Stimulated activated CD4-positive, alpha-beta T cell treated with anti-CD3 and anti-CD28 coated beads, TNF-alpha, amount 100 ng/mL, for 48 hours (primary cell): ENCODE measurements at places on chromosomes 2 and 18.

DNA sequence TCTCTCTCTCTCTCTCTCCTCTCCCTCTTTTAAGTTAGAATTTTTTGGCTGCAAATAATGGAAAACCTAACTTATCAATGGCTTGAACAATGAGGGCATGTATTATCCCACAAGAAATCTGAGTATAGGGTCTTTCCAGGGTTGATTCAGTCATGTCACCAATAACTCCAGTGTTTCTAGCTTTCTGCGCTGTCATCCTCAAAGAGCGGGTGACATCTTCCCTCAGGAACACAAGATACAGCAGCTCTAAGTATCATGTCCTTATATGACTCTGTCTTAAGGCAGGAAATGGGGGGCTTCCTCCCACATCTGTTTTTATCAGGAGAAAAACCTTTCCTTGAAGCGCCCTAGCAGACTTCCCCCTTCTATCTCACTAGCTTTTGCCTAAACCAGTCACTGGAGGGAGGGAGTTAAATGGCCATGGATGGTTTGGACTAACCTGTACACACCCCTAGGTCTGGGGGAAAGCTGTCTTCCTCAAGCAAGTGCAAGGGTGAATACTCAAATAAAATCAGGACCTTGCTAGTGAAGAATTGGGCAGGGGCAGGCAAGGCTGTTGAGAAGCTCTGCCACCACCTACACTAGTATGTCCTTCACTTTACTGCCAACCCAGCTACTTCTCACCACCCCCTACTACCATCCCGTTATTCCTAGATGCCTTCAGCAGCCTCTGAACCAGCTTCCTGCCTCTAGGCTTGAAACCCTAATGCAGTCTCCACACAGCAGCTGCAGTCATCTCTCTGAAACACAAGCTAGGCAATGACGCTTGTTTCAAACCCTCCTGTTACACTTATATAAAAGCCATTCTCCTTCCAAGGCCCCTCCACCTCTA is 7.5 kb upstream of the TUBA4A start:
- DNase-seq, result no peak

- DNase-seq, result no peak
Observed at GRCh38 chr2:121257480-121257840, 27.5 kb downstream of the TFCP2L1 start.

DNA sequence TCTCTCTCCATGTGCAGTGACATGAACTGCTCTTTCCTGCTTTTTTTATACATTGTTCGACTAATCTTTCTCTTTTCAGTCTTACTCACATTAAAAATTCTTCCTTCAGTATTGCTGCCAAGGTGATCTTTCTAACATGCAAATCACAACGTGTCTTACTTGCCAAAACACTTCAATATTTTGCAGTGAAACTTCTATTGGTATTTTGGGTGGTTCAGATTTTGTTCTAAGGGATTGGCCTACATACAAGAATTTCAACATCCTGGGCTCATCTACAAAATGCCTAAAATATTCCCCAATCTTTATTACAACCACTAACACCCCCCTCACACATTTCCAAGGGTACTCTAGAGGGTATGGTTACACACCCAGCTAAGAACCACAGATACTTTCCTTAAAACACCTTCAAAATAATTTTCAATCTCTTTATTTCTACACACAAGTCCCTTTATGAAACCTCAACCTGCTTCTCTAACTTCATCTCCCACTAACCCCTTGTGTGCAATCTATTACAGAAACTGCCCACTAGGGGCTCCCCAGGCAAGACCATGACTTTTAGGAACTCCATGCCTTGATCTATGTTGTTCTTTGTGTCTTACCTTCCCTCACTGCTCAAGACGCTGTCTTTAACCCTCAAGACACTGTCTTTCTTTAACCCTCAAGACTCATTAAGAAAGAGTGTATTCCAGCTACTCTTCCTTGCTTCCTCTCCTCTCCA is 50.9 kb downstream of the COL3A1 start:
- DNase-seq, result no peak

DNA sequence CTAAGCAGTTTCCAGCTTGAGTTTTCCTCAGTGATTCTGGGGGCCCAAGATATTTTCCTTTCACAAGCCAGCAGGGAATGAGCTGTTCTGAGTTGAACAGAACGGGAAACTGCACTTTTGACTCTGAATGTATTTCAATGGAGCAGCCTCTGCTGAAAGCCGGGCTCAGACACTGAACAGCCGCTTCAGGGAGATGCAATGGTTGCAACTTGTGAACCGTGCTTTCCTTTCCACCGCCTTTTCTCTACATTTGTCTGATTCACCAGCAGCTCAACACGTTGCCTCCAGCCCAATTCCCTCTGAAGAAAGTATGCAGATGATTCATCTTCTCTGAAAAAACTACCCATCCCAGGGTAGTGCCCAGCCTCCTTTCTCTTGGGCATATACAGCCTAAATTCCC is 119.3 kb upstream of the PKDCC start:
- DNase-seq, result no peak

GRCh38 chr2:216676630-216677029 is 18.7 kb downstream of the IGFBP5 start:
- DNase-seq, result no peak

DNA sequence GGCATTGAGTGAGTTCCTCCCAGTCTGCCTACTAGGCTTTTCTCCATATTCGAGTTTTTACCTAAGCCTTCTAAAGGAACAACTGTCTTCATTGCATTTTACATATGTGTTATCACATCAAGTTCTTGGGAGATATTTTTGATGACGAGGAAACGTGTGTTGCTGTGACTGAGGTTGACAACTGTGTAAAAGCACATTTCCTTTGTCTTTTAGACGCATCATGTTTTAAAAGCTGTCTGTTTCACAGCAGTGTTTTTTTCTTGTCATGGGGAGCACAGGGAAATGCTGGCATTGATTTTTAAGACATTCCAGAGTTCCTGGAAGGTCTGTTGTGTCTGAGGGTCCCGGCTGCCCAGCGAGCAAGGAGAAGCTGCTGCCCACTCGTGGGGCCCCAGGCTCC is 381.8 kb downstream of the DCDC2C start:
- DNase-seq, result no peak

- peak; percentile 36 for DNase-seq
Observed at GRCh38 chr2:85750587-85751575, 2.9 kb upstream of the ATOH8 start.

DNA sequence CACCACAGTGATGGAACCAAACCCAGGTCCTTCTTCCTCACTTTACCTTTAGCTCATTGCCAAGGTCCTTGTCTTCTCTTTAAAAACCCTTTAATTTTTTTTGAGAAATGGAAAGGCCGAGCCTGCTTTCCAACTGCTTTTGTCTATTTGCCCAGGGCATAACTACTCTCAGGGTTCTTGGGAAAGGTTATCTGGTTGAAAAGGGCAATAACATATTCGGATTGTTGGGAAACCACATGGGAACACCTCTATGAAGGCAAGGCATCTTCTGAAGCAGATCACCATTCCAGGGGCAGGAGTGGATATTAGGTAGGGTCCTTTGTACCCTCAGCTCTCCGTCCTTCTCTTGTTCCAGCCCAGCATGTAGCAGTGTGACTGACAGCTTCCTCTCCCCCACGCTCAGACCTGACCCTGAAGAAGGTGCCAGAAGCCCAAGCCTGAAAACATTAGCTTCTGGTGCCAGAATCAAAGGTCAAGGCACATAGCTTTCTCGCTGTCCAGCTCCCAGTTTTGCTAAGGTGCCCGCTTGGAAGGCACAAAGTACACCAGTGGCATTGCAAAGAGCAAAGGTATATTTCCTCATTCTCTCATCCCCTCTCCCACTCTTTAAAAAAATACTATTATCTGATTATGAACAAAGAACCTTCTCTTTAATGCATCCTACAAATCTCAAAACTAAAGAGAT is 123.2 kb upstream of the LINC00305 start:
- DNase-seq, result no peak

DNA sequence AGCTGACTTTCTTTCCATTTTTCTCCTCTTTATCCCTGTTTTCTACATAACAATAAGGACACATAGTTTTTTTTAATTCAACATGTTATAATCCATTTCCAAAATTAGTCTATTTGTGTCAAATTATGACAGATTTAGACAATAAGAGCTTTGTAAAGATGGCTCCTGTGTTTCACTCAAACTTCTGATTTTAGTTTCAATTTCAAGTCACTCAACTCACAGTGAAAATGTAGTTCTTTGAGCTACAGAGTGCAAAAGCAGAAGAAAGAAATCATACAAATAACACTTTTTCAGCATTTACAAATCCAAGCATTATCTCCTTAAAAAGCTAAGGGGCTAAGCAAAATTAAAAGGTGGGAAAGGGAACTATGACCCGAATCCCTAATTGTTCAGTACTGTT is 340.7 kb upstream of the TRIB2 start:
- DNase-seq, result no peak

GRCh38 chr2:43326101-43326825 is 99.9 kb upstream of the ZFP36L2 start:
- no peak for DNase-seq

DNA sequence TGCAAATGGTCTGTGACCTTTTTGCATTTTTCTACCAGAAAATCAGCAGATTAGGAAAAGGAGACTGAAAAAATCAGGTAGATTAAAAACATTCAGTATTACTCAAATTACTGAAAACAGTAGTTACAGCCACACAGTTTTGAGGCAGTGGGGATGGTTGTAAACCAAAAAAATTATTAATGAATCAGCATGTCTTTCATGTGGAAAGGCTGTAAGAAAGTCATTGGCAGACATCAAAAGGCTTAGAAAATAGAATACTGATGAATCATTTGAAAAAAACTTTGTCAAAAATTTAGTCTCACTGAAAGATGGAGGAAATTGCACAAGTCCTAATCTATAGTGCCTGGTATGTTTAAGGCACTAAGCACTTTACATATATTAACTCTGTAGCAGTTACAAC is 133.9 kb upstream of the GCFC2 start:
- DNase-seq, result no peak

DNA sequence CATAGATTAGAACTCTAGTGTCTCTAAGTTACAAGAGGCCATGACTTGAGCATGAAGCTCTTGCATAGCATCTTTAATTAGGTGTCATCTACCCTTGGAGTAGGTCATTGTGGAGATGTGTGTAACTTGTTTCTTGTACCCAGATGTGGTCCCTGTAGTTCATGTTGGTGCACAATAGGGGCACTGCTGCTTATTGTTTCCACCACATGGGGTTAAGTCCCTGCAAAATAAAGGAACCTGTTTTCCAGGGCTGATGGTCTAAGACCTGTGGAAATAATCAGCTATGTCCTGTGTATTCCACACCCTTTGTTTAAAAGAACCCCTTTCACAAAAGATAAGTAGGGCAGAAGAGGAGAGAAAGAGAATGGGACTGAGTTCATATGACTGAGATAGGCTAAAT is 28.6 kb downstream of the ASXL3 start:
- DNase-seq, result no peak

DNA sequence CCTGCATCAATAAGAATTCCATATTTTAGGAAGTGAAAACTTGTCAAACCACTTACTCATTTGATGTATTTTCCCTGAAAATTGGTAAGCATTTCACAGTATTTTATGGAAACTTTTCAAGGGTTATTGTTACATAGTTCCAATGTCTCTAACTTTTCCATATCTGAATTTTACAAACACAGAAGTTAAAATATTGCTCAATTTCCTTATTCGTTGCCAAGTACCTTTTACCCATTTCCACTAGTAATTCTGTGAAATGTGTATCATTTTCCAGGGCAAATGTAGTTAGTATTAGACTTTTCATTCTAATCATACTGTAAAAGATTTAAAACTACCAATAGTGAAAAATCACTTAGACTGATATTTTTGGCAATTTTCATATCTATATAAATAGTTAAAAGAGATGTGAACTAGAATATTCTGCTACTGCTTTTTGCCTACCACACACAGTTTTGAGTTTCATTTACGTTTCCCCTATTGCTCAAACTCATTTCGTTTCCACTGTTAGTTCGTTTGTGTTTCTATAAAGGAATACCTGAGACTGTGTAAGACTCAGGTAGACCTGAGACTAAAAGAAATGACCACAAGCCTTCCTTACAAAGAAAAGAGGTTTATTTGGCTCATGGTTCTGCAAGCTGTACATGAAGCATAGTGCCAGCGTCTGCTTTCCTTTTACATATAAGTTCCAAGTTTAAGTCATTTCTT is 86.3 kb downstream of the PMS1 start:
- no peak for DNase-seq

- DNase-seq, result no peak
Observed at GRCh38 chr18:71899707-71900472, 644.3 kb downstream of the CBLN2 start.

- no peak for DNase-seq
Observed at GRCh38 chr2:190979906-190980629, 33.9 kb downstream of the STAT1 start.

DNA sequence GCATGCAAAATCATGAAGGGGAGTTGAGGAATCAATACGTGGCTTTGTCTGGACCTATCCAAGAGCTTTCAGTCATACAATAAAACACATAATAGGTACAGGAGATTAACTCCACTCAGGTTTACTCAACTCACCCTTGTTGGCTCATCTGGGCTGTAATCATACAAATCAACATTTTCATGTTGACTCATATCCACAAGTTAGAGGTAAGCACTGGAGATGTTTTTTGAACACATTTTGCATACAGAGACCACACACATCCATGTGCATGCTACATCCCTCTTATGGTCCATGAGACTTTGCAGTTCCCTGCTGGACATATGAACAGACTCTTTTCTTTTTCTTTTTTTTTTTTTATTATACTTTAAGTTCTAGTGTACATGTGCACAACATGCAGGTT is 336.9 kb upstream of the PIK3C3 start:
- no peak for DNase-seq

DNA sequence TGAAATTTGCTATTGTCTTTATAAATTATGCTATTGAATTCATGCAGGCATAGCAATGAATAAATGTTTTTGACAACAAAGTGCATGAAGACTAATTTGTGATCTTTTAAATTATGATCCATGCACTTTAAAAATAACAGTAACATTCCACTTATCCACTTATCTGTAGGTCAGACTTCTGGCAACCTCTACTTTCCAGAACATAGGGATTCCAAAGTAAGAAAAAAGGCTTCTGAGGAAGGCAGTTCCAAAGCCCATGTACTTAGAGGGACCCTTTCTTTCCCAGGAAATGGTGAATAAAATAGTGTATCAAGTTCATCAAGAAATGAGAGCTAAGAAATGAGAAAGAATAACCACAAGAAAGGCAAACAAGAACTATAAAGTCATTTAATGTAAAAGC is 58.3 kb downstream of the VIL1 start:
- no peak for DNase-seq

GRCh38 chr2:8461341-8461740 is 220.5 kb upstream of the ID2 start:
- no peak for DNase-seq

- DNase-seq, result no peak
Observed at GRCh38 chr18:58784601-58785137, 80.0 kb upstream of the ZNF532 start.

- DNase-seq, result no peak
Observed at GRCh38 chr2:125870264-125870663, 785.7 kb upstream of the GYPC start.

DNA sequence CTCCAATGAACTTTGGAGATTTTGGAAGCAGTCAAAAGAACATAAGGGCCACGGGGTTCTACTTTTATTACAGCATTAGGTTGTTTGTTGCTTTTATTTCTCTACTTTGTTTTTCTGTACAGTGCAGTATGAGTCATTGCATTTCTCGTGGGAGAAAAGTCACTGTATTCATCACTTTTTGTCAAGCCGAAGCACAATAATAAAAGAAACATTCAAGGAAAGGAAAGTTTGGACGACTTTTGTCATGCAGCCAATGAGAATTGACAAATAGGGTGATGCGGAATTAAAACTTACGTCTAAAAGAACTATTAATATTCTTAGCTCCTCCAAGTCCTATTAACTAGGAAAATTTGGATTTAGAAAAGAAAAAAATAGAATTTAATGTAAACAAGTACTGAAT is 209.9 kb downstream of the TMEM182 start:
- DNase-seq, result no peak
